NCI-H1048 (cell line): ENCODE measurements at places on chromosomes 4 and X.

DNA sequence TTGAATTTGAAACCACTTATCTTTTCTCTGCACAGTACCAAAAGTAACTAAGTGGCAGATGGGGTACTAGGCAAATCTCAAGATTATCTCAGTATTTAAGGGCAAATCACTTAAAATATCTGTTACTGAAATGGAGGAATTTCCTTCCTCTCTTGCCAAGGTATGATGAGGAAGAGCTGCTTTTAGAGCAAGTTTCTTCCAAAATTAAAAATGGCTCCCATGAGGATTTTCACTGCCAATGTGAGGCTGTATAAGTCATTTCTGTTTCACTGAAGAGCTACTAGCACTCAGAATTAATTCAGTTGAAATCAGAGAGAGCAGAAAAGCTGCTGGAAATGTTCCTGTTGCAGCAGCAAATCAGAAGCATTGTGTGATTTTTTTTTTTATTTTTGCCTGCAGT is 43.4 kb downstream of the GABRB1 start:
- no peak for DNase-seq

- DNase-seq = no peak
Observed at GRCh38 chr4:74446896-74447295, 2.0 kb downstream of the AREG start.

- no peak for DNase-seq
Observed at GRCh38 chr4:188143731-188144130, 4.5 kb downstream of the TRIML1 start.

DNA sequence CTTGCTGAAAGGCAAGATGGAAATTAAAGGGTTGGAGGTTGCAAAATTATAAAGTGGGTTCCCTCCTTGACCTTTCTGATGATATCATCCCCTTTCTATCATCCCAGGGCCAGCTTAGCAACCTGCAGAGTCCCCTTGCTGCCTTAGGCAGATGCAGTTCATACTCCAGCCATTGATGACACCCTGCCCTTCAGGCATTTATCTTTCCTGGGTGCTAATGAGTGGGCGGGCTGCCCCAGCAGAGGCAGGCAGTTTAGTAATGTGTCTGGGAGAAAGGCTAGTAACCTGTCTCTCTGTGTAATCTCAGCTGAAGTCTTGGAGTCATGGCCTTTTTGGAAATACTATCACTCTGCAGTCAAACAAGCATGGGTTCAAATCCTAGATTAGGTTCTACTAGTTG is 3.8 kb upstream of the FRMPD3 start:
- DNase-seq = no peak

- DNase-seq = no peak
Observed at GRCh38 chr4:185825737-185826136, 13.7 kb upstream of the SORBS2 start.

- no peak for DNase-seq
Observed at GRCh38 chrX:150182161-150182560, 181.0 kb upstream of the MAMLD1 start.

DNA sequence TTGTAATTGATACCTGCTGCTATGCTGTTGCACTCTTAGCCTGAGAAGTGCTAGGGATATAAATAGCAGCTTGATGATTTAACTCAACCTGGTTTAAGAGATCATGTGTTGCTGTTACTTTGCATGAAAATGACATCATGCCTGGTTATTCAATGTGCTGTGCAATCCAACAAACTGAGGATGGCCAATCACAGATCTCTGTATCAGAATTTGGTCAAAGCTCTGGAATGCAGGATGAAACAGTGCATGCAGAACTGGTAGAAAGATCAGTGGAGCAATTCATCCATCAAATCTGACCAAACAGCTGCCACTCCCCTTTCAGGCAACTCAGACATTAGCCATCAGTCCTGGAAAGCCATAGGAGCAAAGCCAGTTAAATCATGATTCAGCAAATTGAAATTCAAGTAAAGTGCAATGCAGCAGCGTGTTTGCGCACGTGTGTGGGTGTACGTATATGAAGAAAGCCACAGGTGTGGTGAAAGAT is 160.3 kb upstream of the RASGEF1B start:
- DNase-seq = no peak

- no peak for DNase-seq
Observed at GRCh38 chr4:113328514-113328913, 279.1 kb downstream of the ANK2 start.

DNA sequence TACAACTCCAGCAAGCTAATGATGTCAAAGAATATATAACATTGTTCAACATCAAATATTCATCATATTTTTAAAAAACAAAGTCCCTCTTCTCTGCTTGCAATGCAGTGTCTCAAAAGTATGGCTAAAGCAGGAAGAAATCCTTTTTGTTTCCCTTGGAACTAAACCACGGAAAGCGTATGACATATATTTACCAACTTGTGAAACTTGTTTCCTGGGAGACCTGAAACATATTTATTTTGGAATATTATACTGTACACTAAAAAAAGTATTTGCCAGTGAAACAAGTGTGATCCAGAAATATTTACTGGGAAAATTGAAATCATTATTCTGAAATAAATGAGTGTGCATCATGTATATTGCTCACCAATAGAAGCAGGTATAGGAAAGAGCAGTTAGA is 156.0 kb upstream of the ANKRD50 start:
- DNase-seq = no peak

GRCh38 chr4:77037736-77038135 is 38.1 kb downstream of the CCNI start:
- no peak for DNase-seq

DNA sequence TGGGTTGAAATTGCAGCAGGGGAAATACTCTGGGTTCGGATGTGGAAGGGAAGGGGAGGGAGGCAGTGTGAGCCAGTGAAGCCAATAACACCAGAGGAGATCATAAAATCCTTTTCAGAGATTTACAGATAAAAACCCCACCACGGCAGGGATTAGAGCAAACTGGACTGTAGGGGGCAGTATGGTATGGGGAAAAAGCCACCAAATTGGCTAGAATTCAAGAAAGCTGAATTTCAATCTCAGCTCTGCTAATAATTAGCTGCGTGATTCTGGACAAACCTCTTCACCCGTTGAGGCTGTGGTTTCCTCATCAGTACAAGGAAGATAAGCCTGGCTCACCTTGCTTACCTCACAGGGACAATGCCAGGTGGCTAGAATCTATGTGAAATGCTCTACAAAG is 108.1 kb downstream of the ATG4A start:
- no peak for DNase-seq

- DNase-seq = no peak
Observed at GRCh38 chr4:159016593-159017024, 86.3 kb upstream of the RAPGEF2 start.

GRCh38 chr4:139689093-139689722 is 23.6 kb downstream of the MGST2 start:
- DNase-seq = no peak

- no peak for DNase-seq
Observed at GRCh38 chrX:150569155-150569477, 695 bp downstream of the MTM1 start.

GRCh38 chr4:151690164-151690870 is 70.5 kb downstream of the GATB start:
- no peak for DNase-seq

GRCh38 chr4:168722391-168722790 is 225.5 kb downstream of the PALLD start:
- DNase-seq = no peak

GRCh38 chr4:53747401-53747800 is 156.1 kb upstream of the LNX1 start:
- no peak for DNase-seq

DNA sequence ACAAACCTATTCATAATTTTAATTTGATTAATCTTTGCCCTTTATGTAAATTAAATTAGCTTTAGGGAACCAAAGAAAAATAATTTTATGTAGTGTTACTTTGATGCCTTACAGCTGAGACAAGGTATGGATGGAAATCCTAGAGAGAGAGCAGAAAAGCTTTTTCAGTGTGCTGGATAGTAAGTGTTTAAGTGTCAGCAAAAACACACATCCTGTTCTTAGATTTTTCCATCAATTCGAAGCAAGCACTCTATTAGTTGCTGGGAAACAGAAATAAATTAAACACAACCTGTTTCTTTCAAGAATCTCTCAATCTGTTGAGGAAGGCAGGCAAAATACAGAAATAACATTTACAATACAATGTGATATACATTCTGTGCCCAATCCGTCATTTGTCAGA is 327.8 kb downstream of the GALNTL6 start:
- DNase-seq = no peak

DNA sequence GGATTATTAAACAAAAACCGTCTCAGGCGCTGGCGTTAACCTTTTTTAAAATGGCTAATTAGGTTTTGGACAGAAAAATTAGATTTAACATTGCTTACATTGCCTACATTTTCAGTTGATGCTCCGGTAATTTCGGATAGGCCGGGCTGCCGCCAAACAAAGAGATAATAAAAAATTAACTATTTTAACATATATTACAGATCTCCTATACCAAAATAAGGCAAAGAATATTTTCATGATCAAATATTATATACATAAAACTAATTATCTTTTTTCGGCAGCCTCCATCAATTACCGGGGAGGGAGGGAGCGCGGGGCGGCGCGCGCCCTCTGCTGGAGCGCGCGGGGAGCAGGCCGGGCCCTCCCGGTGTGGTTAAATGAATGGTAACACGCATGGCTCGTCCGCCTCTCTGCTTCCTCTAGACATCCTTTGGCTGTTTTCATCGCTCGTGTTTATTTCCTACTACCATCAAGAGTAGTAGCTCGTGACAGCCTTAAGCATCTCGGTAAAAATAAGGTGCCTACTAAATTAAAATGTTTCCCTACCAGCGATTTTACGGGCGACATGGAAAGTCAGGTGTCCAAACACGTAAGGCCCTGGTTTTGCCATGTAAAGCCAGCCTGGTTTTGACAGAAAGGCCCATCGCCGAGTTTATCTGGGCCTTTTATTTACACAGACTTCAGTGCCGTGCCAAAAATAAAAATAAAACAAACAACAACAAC is 52.4 kb upstream of the TMEM33 start:
- no peak for DNase-seq

DNA sequence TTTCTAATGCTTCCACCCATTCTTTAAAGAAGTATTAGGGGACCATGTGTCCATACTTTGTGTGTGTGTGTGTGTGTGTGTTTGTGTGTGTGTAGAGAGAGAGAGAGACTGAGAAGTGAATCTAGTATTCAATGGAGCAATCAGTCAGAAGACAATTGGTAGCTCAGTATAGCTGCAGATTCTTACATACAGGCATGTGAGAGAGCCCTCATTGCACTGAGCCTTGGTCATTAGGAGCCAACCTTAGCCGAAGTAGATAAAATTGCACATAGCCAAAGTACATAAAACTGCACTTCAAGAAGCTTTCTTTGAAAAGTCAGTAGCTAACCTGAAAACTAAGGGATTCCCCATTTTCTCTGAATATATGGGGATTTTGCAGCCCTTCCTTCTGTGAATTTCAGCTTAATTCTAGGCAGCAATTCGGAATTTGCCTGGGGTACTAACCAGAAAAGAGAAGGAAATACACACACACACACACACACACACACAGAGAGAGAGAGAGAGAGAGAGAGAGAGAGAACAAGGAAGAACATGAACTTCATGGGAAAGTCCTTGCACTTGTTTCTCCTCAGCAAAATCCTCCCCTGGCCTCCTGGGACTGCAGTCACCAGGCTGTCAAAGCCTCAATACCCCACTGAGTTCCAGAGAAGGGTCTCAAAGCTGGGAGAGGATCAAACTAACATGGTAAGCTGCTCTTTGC is 1.7 kb upstream of the PRDM8 start:
- no peak for DNase-seq

GRCh38 chr4:9811806-9812205 is 30.4 kb downstream of the DRD5 start:
- DNase-seq = no peak

- DNase-seq = no peak
Observed at GRCh38 chr4:10448991-10449390, 8.2 kb downstream of the ZNF518B start.

DNA sequence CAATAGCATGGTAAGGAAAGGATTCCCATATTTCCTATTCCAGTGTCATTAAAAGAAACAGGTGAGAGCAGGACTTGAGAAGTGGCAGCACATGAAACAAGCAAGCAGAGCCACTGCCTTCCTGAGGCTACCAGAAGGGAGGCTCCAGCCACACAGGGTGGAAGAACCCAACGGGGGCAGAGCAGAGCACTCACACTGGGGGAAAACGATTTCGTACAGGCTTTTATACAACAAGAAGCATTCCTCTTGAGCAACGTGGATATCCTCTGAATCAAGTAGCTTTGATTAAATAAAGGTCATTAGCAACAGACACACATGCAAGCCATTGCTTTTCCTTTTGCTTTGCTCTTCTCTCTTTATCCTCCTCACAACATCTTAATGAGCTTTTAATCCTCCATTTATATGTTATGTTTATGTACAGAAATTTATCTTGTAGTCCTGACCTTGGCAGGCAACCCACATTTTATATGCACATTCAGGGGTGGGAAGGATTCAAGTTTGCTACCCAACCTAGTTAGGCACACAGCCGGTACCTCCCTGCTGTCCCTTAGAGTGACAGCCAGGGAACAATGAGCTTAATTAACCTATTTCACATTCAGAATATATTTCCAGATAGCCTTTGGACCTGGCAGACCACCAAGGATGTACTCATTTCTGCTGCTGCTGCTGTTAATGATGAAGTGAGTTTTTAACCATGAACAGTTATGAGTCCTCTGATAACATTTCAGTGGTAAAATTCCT is 202.1 kb downstream of the ARHGAP24 start:
- no peak for DNase-seq

- DNase-seq = no peak
Observed at GRCh38 chr4:56183344-56183959, 203.8 kb downstream of the AASDH start.

DNA sequence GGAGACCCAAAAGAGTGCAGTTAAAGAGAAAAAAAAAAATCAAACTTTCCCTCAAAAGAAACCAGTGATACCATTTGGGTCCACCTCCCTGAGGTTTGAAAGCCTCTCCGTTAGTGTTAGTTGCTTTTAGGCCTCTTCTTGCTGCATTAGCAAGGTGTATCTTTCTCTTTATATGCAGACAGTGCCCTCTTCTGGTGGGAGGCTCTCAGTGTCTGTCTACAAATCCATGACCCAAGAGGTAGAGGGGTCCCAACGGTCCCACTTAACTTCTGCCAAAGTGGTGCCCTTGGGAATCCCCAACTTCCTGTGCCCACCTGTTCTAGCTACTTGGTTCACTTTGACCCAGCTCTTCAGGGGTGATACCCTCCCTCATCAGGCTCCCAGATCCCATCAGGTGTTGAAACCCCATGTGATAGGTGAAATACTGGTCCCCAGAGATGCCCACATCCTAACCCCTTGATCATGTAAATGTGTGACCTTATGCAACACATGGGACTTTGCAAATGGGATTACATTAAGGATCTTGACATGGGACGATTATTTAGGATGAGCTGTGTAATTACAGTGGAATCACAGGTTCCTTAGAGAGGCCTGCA is 63.7 kb upstream of the CD99 start:
- no peak for DNase-seq

GRCh38 chrX:130846746-130847145 is 56.3 kb downstream of the ENOX2 start:
- DNase-seq = no peak

GRCh38 chr4:1253831-1254230 is 4.9 kb upstream of the CTBP1 start:
- no peak for DNase-seq
